ENCODE measurements at places on chromosomes 16 and 17. TPM values are rescaled to one million over a fixed set of nuclear protein-coding genes. Genes with fewer than 3 reads are reported as not detected.

GRCh38 chr16:8718851-8719680 lies 44.6 kb downstream of the ABAT start:
- no peaks in the 10 kb centered on the region for H3K36me3 ChIP-seq
- H3K27ac ChIP-seq, result no peak overlapping the region
- no peaks in the 10 kb centered on the region for H3K4me1 ChIP-seq
- no peak for DNase-seq
- H3K4me3 ChIP-seq, result no peak overlapping the region

- H3K27ac ChIP-seq, result no peak overlapping the region
- H3K4me1 ChIP-seq, result peaks cover 5% of the 10 kb centered on the region
- no peak overlapping the region for H3K4me3 ChIP-seq
- no peaks in the 10 kb centered on the region for H3K36me3 ChIP-seq
- DNase-seq, result peak; percentile 64
Observed at GRCh38 chr16:24035127-24035842, 199.5 kb downstream of the PRKCB start.

DNA sequence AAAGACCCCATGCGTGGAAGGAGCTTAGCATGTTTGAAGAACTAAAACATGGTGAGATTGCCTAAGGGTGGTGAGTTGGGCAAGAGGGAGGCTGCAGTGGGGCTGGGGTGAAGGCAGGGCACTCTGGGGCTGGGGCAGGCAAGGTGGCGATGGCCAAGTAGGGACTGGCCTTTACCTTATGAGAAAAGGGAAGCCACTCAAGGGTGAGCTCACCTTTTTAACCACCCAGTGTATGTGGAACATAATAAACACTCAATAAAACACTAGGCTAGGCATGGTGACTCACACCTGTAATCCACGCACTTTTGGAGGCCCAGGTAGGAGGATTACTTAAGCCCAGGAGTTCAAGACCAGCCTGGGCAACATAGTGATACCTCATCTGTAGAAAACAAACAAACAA lies 37.7 kb downstream of the LYRM9 start:
- H3K4me3 ChIP-seq, result no peak overlapping the region
- no peaks in the 10 kb centered on the region for H3K36me3 ChIP-seq
- no peaks in the 10 kb centered on the region for H3K27me3 ChIP-seq
- no peak for DNase-seq
- H3K4me1 ChIP-seq, result no peaks in the 10 kb centered on the region

DNA sequence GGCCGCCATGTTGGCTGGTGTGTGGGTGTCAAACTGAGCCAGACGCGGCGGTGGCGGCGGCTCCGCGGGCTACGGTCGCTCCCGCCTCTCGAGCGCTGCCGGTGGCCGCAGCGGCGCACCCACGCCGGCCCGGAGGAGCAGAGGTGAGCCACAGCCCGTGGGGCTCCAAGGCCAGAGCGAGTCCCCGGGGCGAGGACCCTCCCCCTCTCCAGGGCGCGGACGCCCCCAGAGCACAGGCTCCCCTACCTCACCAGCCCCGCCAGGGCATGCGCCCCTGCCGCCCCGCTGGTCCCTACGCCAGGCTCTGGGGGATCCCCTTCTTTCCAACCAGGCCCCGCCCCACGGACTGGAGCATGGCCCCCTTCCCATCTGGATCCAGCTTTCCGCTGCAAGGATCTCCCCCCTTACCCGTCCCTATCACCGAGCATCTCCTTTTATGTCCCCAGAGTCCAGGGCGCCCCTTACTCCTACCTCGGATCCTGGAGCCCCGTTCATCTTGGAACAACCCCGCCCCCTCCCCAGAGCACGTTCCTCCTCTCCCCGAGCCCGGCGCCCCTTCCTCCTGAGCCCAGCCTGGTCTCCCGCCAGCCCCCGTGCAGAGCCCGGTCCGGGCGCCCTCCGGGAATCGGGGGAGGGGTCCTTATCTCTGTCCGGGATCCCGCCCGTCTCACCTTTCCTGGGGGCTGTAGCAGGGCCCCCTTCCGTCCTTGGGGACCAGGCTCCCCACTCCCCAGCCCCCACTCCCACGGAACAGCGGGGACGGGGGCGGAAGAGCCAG lies 412 bp downstream of the EPN2 start:
- H3K27ac ChIP-seq, result peak overlapping the region; percentile 94
- H3K4me1 ChIP-seq, result peaks cover 24% of the 10 kb centered on the region
- peak overlapping the region; percentile 100 for H3K4me3 ChIP-seq
- no peaks in the 10 kb centered on the region for H3K27me3 ChIP-seq

- H3K27ac ChIP-seq, result no peak overlapping the region
- H3K4me1 ChIP-seq, result no peaks in the 10 kb centered on the region
- H3K27me3 ChIP-seq, result no peaks in the 10 kb centered on the region
Observed at GRCh38 chr17:72004611-72005331, 116.0 kb upstream of the SOX9 start.

DNA sequence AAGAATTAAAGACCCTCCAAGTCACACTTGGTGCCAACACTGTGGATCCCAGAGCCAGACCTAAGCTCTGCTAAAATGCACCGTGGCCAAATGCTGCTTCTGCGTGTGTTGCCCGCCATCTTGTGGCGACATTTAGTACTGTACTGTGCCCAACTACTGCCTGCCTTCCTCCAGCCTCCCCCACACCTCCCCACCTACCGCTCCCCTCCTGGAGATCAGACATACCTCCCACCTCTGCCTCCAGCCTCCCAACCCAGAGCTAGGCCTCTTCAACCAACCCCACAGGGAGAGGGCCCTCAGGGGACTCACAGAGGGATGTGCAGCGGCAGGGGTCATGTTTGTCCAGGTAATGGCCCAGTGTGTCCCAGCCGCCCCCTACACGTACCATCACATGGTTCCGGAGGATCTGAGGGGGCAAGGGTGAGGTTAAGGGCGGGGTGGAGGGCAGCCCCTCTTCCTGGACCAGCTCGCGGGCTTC lies 5.5 kb downstream of the GAS2L2 start:
- H3K4me3 ChIP-seq, result no peak overlapping the region
- no peaks in the 10 kb centered on the region for H3K27me3 ChIP-seq
- H3K4me1 ChIP-seq, result peaks cover 4% of the 10 kb centered on the region
- peak; percentile 74 for DNase-seq

- peaks cover 81% of the 10 kb centered on the region for H3K36me3 ChIP-seq
- H3K4me3 ChIP-seq, result no peak overlapping the region
- DNase-seq, result peak; percentile 50
- H3K4me1 ChIP-seq, result no peaks in the 10 kb centered on the region
- no peak overlapping the region for H3K27ac ChIP-seq
Observed at GRCh38 chr16:2056077-2056476, 8.3 kb downstream of the TSC2 start.

The MSLN gene
- total RNA-seq, result 275 TPM

The SPHK1 gene
- total RNA-seq, result 16.6 TPM
